ENCODE measurements at places on chromosomes 3 and 15.

DNA sequence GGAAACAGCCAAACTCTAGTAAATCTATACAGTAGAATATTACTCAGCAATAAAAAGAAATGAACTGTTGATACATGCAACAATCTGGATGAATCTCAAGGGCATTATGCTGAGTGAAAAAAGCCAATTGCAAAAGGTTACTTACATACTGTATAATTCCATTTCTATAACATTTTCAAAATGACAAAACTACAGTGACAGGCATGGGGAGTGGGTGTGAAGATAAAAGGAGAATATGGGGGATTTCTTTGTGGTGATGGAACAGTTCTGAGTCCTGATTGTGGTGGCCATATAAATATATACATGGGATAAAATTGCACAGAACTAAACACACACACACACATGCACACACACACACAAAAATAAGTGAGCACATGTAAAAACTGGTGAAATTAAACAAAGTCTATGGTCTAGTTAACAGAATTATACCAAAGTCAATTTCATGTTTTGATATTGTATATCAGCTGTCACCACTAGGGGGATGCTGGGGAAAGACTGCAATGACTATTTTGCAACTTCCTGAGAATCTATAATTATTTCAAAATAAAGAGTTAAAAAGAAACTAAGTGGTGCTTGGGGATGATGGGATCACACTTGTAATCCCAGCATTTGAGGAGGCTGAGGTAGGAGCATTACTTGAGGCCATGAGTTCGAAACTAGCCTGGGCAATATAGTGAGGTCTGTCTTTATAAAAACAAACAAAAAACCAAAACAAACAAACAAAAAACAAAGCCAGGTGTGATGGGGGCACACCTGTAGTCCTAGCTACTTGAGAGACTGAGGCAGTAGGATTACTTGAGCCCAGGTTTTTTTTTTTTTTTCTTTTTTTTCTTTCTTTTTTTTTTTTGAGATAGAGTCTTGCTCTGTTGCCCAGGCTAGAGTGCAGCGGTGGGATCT is 66.0 kb downstream of the SPTSSB start:
- no peak for DNase-seq

GRCh38 chr3:183082355-183082915 is 16.9 kb downstream of the MCCC1 start:
- no peak for DNase-seq

DNA sequence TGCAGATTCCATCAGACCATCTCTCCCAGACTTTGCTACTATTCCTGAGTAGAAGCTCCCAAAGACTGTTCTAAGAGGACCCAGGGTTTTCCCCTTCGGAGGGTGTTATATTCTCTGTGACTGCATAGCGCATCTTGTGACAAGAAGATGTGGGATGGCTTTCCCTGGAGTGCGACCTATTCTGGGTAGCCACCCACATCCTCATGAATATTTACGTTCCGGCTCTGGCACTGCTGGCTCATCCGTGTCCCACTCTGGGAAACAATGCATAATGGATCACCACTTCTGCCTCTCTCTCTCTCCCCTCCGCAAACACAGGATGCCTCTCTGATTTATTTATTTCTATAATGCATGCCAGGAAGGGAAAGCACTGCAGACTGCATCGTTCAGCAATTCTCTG is 166.1 kb downstream of the PYDC2 start:
- DNase-seq = no peak

DNA sequence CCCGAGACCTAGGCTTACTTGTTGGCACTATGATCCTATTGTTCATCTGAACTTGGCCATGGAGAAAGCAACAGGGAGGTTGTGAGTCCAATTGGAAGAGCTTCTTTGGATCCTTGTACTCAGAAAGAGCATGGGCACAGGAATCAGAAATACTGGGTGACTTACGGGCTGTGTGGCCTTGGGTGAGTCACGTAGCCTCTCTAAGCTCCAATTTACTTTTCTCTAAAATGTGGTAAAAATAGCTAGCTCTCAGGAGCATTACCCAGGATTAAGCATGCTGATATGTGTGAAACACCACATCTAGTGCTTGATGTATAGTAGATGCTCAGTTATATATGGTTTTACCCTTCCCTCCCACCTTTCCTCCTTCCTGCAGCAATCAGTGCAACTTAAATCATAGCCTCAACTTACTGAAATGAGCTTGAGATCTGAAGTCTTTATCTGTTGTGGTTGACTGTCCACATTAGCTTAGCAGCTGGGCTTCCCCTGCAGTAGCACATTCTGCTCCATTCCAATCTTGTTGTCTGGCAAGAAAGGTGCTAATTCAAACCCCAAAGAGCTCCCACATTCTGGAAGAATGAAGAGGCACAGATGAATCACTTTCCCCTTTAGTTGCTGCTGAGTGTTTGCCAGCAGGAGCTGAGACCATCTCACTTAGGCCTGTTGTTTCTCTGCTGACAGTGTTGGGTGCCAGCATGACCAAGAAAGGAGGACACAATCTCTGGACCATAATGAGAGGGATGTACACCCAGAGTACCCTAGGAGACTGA is 299.1 kb upstream of the TRIM42 start:
- no peak for DNase-seq

GRCh38 chr15:99961011-99961441 is 227.8 kb upstream of the LYSMD4 start:
- DNase-seq = no peak

DNA sequence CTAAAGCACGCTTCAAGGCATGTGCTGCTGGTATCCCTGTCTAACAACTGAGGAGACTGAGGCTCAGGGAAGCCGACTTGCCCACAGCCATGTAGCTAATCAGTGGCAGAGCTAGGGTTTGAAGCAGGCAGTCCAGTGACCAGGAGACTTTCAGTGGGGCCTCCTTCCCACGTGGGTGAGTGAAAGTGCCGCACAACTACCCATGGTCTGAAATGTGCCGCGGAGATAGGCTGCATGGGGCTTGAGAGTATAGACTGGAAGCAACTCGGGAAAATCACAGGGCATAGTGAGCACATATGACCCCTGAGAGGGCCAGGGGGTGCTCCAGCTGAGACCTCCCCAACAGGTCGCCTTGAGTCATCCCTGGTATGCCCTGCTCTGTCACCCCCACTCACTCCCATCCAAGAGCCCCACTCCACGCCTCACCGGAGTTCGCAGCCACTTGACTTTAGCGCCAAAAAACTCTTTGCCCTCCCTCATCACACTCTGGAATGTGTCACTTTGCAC is 19.1 kb downstream of the FAM174B start:
- DNase-seq = no peak

GRCh38 chr15:75349851-75350588 is 3.2 kb downstream of the NEIL1 start:
- peak; percentile 54 for DNase-seq

DNA sequence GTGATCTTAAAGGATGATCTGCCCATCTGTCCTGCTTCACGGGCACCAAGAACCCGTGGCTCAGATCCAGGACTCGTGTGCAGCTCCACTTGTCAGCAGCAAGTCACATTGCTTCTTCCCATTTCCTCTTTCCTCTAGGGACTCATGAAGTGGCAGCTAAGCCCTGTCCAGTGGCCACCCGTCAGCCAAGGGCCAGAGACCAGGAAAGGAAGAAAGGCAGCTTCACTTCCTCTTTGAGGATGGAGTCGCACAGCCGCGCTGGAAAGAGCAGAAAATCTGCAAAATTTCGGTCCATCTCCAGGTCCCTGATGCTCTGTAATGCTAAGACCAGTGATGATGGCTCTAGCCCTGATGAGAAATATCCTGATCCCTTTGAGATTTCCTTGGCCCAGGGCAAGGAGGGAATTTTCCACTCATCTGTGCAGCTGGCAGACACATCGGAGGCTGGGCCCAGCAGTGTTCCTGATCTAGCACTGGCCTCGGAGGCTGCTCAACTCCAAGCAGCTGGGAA is 28.5 kb downstream of the IL16 start:
- no peak for DNase-seq

DNA sequence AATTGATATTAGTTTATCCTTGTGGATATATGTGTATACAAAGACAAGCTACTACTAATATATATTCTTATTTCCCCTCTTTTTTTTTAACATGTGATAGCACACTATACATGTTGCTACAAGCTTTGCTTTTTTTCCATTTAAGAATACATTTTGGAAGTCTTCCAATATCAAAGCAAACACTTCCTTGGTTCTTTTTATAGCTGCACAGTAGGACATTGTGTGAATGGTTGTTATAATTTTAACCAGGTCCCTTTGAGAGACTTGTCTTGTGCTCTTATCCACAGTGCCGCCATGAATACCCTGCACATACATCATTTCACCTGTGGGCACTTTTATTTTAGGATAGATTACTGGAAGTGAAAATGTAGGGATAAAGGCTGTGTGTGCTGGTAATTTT is 88.7 kb downstream of the CACNA2D3 start:
- no peak for DNase-seq

GRCh38 chr3:122409446-122409845 is 6.4 kb downstream of the WDR5B start:
- no peak for DNase-seq
